ENCODE measurements at places on chromosomes 16 and 17. TPM values are rescaled to one million over a fixed set of nuclear protein-coding genes. Genes with fewer than 3 reads are reported as not detected.

GRCh38 chr16:29702269-29702668 lies 23.3 kb downstream of the QPRT start:
- no peak overlapping the region for H3K4me3 ChIP-seq
- no peaks in the 10 kb centered on the region for H3K27me3 ChIP-seq
- DNase-seq = no peak
- H3K36me3 ChIP-seq = no peaks in the 10 kb centered on the region
- H3K4me1 ChIP-seq = no peaks in the 10 kb centered on the region

- DNase-seq = no peak
- H3K27me3 ChIP-seq = no peaks in the 10 kb centered on the region
- H3K27ac ChIP-seq = no peak overlapping the region
Observed at GRCh38 chr16:57996406-57997175, 3.9 kb downstream of the ZNF319 start.

The DLX4 gene
- not detected for total RNA-seq

DNA sequence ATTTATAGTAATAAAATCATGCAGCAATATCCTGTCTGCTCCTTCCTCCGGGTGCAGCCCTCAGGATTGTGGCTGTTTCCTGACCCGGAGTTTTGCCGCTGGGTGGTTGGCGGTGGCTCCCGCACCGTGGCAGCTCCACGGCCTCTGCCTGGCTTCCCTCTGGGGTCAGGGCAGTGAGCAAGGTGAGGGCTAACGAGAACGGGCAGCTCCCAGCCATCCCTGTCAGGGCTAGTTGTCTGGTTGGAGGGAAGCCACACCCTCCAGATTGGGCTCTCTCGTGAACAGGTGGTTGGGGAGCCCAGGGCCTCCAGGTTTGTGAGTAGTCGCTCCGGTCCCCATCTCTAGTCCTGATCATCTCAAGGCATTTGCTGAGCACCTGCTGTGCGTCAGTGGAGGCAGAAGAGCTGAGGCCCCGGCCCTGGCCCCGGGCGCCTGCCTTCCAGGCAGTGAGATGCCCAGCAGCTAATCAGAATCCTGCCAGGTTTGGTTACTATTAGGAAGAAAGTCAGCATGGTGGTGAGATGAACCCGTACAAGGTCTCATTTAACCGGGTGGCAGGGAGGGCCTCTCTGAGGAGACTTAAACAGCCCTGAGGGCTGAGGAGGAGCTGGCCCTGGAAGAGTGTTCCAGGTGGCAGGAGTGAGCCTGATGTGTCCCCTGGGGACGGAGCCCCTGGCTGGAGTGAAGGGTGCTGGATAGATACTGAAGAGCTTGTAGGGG lies 2.3 kb upstream of the NUDT16L1 start:
- no peaks in the 10 kb centered on the region for H3K27me3 ChIP-seq
- DNase-seq = no peak
- no peaks in the 10 kb centered on the region for H3K36me3 ChIP-seq
- H3K4me1 ChIP-seq = peaks cover 13% of the 10 kb centered on the region
- H3K4me3 ChIP-seq = no peak overlapping the region

DNA sequence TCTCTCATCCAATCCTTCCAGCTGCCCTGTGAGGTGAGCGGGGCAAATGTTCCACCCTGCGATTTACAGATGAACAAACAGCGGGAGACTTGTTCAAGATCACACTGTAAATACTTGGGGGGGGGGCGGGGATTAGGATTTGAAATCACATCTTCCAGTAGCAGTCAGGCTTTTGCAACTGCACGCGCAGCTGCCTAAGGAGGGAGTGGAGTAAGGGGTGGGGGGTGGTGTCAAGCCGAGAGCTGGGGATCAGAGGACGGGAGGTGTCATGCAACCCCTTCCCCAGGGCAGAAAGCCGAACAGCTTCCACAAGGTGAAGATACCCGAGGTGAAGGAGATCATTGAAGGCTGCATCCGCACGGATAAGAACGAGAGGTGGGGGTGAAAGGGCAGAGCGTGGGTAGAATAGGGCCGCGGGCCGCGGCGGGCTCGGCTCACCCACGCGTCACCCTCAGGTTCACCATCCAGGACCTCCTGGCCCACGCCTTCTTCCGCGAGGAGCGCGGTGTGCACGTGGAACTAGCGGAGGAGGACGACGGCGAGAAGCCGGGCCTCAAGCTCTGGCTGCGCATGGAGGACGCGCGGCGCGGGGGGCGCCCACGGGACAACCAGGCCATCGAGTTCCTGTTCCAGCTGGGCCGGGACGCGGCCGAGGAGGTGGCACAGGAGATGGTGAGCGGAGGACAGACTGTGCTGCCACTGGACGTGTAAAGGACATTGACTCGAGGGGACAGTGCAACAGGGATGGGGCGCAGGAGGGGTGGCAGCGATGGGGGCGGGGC lies 4.6 kb downstream of the WNK4 start:
- no peaks in the 10 kb centered on the region for H3K27me3 ChIP-seq
- no peaks in the 10 kb centered on the region for H3K4me1 ChIP-seq
- no peak for DNase-seq

Measured in prostate gland (tissue), 2 donors.